ENCODE measurements at places on chromosomes 2 and 18.

GRCh38 chr2:139645617-139646016 is 865.4 kb upstream of the NXPH2 start:
- no peak for DNase-seq

GRCh38 chr2:47339745-47340541 is 63.0 kb upstream of the MSH2 start:
- peak; percentile 46 for DNase-seq

GRCh38 chr2:36792951-36793350 is 96.4 kb downstream of the VIT start:
- no peak for DNase-seq

DNA sequence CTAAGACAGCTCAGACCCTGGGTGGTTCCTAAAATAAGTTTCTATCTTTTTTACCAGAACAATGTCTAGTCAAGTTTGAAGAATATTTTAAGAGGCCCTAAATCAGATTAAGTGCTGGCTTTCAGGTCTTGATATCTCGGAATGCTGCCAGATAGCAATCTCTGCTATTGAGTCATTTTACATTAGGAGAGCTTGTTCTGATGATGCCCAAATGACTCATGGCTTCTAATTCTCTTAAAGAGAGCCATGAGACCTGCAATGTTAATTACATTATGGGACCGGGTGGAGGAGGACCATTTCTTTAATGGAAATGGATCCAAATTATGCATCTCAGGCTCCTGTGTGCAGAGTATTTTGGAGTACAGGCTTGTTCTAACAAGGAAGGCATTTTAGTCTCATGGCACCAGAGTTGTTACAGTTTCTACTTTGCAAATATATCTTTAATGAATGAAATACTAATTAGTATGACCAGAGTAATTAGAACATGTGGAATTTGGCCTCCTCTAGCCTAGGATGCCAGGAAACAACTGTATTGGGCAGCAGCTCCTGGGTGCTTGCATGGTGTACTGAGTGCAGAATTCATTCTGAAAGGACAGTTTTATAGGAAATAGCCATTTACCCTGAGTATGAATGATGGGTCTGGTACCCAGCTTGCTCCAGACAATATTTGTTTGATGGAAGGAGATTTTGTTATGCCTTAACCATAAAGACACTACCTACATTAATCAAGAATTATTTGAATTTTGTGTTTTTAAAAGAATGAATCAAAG is 94.0 kb upstream of the SULT1C3 start:
- no peak for DNase-seq

- no peak for DNase-seq
These were observed 85.1 kb downstream of the CCDC85A start for GRCh38 chr2:56268856-56269255.

DNA sequence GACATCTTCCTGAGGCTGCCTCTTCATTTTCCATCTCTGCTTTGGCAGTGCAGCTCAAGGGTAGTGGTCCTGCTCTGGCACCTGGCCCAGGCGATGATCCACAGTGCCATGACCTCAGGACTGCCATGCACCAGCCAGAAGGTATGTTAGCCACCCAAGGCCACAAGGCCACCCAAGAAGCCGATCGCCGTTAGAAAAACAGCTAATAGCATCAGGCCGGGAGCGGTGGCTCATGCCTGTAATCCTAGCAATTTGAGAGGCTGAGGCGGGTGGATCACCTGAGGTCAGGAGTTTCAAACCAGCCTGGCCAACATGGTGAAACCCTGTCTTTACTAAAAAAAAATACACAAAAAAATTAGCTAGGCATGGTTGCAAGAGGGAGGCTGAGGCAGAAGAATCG is 28.4 kb upstream of the UGGT1 start:
- no peak for DNase-seq

DNA sequence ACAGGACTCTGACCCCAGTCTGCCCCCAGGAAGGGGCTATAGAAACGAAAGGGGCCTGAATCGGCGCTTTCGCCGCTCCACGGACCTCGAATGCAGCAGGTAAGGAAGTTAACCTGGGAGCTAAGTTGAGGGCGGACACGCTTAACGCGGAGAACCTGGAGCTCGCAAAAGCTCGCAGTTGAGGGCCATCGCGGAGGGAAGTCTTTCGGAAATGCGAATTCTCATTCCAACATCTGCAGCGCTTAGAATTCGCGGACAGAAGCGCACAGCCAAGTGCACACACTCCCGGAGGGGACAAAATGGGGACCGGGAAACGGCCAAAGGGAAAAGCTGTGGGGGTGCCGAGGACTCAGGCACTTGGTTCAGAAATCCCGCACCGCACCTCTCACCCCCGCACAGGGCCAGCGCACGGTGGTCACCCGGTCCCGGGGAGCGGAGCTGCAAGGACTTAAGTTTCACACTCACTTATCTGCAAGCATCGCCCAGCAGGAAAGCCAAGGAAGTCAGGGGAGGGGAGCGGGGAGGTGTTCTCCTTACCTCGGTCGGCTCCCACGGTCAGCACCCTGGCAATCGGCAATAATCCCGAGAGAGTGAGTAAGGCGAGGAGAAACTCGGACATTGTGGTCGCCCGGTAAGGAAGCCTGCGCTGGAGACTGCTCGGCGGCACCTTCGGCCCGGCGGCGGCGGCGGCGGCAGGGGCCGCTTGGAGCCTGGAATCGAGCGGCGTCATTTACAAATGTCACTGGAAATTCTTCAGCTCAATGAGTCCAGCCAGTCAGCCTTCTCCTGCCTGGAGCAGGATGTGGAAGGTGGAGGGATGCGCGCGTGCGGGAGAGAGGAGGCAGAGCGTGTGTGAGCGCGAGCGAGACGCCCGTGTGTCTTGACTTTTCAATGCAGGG is 456 bp downstream of the LRP1B start:
- no peak for DNase-seq

DNA sequence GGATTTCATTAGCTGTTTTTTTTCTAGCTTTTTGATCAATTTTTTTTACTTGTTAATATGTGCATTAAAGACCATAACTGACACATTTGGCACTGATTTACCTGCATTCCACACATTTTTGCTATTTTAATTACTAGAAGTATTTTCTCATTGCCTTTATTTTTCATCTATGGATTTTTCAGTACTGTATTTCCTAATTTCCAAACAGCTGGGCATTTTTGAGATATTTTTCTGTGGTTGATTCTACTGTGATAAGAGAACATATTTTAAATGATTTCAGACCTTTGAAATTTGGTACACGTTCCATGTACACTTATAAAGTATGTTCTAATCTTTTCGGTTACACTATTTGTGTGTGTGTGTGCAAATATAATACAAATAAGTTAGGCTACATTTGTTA is 135.3 kb downstream of the PARD3B start:
- DNase-seq: no peak

GRCh38 chr2:208929139-208929864 is 494.5 kb upstream of the MAP2 start:
- no peak for DNase-seq

DNA sequence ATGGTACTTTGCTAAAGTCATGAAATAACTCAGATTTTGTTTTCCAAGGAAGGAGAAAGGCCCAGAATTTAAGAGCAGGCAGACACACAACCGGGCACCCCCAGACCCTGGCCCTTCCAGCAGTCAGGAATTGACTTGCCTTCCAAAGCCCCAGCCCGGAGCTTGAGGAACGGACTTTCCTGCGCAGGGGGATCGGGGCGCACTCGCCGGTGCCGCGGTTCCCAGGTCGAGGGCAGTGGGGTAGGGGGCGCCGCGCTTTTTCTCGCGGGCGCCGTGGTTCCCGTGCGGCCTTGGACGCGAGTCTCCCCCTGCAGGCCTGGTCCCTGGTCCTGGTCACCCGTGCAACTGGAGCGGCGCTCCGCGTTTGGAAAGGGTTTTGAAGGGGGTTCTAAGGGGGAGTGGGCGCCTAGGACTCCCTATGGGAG is 1.2 kb downstream of the ZNF236 start:
- DNase-seq: no peak

GRCh38 chr2:184654945-184655344 is 56.6 kb downstream of the ZNF804A start:
- peak; percentile 50 for DNase-seq

DNA sequence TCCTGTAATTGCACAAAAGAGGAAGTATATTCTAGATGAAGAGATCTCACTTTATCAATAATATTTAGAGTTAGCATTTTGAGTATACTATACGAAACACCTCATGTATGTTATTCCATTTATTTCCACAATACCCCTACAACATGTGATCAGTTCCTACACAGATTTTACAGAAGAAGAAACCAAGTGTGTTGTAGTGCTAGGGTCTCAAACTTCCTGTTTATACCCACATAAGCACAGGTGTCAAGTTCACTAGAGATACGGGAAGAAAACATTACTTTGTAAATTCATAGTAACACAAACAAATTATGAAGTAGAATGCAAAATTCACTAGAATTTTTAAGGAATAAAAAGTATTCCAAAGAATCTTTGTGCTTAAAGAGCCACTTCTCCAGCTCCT is 46.4 kb downstream of the KCTD18 start:
- DNase-seq: no peak

DNA sequence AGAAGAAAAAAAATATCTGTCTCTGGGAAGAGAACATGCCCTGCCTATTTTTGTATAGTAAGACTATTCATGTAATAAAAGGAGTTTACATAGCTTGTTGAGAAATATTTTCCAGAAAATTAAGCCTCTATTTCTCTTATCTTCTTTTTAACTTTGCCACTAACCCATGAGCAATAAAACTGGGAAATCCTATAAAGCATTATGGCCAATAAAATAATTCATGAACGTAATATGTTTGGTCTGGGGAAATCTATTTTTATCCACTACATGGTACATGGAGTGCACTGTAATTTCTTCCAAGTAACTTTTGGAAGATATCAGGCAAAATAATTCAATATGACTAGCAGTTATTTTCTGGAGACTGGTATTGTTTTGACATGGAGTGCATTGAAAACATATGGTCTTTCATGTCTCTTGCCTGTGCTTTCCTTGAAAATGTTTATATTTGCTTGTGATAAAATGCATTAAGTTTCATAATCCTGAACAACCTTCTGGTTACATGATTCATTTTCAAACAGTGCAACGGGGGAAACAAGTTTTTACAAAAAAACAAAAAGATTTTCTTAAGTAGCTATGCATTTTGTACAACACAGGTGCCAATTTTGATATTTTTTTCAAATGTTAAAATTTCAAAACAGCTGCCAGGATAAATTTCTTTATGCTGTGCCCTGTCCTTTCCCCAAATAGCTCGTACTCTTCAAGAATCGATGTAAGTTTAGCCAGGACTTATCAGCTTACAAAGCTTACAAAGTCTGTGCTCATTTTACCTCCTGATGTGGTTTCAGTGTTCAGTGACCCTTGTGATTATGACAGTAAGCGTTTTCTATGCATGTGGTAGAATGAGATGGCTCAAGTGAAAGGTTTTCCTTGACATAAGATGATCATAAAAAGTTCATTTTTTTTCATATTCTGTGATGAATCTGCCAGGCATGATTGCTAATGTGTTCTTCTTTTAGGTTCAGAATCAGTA is 194.5 kb downstream of the UBE2E3 start:
- no peak for DNase-seq

DNA sequence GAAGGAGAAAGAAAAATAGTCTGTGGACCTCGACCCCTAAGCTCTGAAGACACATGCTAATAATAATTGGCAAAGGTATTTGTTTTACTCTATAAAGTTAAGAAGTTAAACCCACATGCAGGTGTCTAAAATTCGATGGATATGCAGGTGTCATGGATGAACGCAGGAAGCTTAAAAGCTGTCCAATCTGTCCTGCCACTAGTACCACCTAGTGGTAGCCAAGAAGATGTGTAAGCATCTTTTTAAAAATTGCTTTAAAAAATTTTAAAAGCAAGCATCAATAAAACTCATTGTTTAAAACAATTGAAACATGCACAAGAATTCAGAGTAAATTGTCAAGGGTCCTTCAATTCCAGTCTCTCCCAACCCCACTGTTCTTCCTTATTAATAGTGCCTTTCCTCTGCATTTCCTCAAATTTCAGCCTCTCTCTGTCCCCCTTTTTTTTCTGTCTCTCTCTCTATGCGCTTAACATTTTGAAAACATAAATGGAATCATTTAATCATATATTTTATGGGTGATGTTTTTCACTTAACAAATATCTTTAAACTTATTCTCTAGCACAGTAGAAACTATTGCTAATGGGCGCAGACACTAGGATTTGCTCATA is 30.6 kb upstream of the PPP3R1 start:
- DNase-seq: peak; percentile 13

- no peak for DNase-seq
These were observed 15.4 kb downstream of the NAB1 start for GRCh38 chr2:190664240-190664639.

DNA sequence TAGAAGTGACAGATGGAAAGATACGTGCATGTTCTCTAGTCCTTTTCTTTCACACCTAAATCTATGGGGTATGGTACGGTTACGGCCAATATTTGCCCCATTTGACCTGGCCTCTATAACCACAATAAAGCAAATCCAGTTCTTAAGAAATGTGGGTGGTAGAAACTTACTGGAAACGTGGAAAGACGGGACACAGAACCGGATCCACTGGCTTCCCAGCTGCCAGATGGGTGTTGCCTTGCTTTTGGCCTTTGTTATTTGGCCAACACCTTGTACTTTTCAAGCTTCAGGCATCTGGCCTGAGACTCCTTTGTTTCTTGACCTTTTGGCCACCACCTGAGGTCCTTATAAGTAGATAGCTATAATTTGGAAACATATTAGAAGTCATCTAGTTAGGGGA is 635.9 kb downstream of the SLC4A3 start:
- no peak for DNase-seq

All from skeletal muscle cell (primary cell).